ENCODE measurements at places on chromosomes 5 and 9.
A peak's percentile ranks its signal among the peaks of the same experiment; 100 is the strongest.

DNA sequence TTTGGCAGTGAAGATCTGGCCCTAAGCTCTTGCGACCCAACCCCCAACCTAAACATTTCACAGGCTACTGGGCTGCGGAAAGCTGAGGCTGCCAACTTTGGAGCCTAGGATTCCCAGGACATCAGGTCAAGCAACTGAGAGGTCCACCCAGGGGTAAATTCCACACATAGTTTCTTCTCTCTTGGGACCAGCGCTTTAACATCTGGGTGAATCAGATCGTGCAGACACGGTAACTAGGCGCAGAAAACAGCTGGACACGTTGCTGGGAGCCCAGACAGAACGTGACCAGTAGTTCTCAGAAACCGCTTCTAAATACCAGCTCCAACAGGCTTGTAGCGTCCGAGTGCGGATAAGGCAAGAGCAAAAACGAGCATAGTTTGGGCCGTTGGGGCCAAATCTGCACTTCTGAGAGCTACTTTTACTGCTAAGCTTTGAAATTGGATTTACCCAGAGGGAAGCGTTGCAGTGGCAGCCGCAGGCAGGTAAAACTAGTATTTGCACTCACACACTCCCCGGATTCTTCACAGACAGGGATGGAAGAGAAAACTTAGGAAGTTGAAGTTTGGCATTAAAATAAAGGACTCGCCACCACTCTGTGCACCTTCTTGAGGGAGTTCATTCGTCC, 11.8 kb downstream of the ITGA1 start:
- DNase-seq = peak; percentile 68

GRCh38 chr9:37436540-37436939, 14.0 kb downstream of the GRHPR start:
- DNase-seq = no peak

- DNase-seq = no peak
Observed at GRCh38 chr9:87798261-87798833, 72.4 kb downstream of the CTSL start.

- DNase-seq = no peak
Observed at GRCh38 chr9:30178610-30179009, 2205.8 kb upstream of the ACO1 start.

DNA sequence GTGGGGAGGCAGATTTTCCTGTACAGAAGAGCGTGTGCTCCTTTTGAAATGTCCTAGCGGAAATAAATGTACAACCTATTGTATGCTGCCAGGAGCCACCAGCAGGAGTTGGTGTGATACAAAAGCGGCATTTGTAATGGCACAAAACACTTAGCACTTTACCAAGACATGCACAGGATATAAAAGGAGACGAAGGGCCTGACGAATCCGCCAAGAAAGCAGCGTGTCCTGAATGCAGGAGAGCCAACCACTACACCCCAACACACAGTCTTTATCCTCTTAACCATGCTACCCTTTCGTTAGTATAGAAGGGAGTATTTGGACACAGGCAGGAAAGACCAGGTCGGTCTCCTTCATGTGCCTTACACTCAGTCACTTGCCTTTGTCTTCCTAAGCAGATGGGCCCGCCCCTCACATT, 218.1 kb downstream of the TRIM32 start:
- DNase-seq = no peak

DNA sequence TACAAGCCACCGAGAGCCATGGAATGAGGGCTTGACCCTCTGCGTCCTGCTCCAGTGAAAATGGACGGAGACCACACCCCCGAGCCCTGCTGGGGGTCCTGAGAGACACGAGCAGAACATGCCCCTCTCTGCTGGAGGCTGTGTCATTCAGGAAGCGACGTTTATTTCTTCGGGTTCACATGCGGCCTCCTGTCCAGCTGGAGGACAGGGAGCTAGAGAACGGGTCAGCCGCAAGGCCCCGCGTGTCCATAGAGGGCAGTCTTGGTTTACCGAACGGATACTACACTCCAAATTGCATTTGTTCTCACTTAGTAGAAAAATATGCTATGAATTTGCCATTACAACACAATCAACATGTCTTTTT, 36.1 kb downstream of the MRPL36 start:
- peak; percentile 61 for DNase-seq

- no peak for DNase-seq
Observed at GRCh38 chr5:58717303-58718007, 134.6 kb downstream of the RAB3C start.

DNA sequence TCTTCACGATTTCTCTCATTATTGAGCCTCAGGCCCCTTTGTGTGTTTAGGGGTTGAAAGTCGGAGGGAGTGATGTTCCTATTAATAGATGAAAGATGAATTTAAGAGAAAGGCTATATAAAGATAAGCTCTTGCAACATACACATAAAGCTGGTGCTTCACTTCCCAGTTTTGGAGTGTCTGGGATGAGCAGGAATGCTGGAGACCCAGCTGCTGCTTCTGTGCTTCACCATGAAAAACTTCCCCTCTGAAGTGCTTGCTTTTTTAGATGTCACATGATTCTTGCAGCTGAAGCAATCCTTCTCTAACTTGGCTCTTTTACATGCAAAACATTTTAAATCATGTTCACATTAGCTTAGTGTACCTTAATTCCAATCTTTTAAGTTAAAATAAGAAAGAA, 19.7 kb upstream of the SNCAIP start:
- no peak for DNase-seq

GRCh38 chr9:128124873-128125579, 2.5 kb downstream of the PTGES2 start:
- peak; percentile 75 for DNase-seq

DNA sequence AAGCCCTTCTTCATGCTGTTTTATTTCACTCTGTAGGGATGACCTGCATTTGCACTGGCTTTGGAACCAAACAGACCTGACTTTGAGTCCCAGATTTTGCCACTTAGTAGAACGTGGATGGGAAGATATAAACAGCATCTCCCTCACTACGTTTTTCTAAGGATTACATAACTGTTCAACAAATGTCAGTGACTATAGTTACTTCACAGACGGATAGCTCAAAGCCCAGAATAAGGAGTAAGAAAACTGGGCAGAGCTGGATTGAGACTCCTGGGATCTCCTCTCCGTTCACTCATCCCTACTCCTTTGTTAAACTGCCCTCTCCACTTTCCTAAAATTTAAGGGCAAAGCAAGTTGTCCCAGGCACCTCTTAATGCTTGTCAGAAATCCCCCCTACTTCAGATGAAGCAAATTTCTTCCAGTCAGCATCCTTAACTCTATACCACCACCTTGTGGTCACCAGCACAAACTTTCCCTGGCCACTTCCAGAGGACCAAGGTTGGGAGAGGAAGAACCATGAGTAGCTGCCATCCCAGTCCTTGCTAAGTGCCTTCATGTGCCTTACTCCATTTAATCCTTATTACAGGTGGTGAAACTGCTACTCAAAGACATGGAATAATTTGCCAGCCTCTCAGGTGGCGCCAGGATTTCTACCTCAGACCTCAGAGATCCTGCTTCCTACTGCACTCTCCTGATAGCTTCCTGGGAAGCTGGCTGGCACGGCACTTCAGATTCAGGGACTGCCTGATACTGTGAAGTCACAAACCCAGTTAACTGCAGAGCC, 38.4 kb downstream of the EGR1 start:
- DNase-seq = peak; percentile 38

GRCh38 chr9:20981486-20981885, 50.0 kb downstream of the HACD4 start:
- no peak for DNase-seq

- DNase-seq = no peak
Observed at GRCh38 chr9:96062854-96063253, 187.4 kb downstream of the ERCC6L2 start.

- DNase-seq = peak; percentile 27
Observed at GRCh38 chr5:472076-472655, 29.2 kb downstream of the EXOC3 start.

- DNase-seq = no peak
Observed at GRCh38 chr5:61678966-61679365, 346.9 kb downstream of the ZSWIM6 start.

- DNase-seq = no peak
Observed at GRCh38 chr5:86974955-86975354, 292.7 kb upstream of the RASA1 start.

DNA sequence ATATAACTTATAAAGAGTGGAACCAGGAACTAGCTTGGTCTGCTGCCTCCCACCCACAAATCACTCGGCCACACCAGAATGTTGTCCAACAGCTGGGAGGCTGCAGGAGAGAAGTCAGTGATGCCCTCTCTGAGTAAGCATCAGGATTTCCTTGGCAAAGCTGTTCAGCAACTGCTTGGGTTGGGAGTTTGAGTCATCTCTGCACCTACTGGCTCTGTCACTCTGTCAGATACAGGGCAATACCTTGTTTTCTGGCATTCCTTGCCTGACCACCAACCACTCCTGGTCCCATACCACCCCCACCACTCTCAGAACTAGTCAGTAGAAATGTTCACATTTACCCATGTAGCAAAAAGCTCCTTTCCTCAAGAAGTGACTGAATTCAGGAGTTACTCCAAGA, 36.8 kb upstream of the GCNT4 start:
- no peak for DNase-seq

GRCh38 chr5:169097374-169098326, 203.3 kb downstream of the SLIT3 start:
- DNase-seq = peak; percentile 34

- no peak for DNase-seq
Observed at GRCh38 chr5:95917207-95917606, 44.4 kb downstream of the ELL2 start.

- no peak for DNase-seq
Observed at GRCh38 chr5:92017776-92018175, 634.7 kb upstream of the ARRDC3 start.

GRCh38 chr5:64925123-64925522, 156.4 kb downstream of the CWC27 start:
- DNase-seq = no peak

DNA sequence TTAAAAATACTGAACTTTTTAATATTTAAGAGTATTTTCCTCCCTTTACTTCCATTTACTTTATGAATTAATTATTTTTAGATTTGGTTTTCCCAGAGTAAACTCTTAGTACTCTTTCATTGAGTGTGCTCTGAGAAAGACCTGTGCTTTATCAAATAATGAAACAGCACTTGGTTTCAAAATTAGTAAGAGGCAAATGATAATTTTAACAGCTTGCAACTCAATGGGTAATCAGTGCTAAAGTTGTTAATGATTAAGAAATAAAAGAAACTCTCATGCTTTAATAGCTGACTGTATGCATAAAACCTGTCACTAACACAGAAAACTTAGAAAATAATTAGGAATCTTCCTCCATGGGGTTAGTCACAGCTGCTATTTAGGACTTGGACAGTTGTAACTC, 244.4 kb downstream of the RFX3 start:
- DNase-seq = no peak

DNA sequence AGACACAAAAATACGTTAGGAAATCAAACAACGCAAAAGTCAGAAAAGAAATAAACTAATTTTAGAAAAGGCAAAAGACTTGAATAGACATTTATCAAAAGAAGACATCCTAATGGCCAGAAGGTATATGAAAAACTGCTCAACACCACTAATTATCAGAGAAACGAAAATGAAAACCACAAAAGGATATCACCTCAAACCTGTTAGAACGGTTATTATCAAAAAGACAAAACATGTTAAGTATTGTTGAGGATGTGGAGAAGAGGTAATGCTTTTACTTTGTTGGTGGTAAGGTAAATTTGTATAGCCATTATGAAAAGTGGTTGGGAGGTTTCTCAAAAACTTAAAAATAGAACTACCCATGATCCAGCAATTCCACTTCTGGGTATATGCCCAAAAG, 230.0 kb upstream of the RGMB start:
- no peak for DNase-seq

DNA sequence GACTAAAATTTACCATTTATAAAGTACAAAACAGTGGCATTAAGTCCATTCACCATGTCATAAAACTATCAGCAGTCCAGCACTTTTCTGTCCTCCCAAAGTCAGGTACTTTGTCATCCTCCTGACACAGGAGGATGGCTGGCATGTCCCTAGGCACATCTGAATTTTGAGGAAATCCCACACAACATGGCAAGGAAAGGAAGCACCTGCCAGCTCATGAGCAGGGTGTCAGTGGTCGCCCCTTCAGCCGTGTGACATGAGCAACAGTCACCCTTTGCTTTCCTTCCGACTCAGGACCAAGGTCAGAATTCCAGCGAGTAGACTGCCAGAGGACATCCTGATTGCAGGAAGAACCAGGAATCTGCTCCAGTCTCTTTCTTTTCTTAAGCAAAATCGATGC, 77.1 kb downstream of the PPARGC1B start:
- DNase-seq = no peak

DNA sequence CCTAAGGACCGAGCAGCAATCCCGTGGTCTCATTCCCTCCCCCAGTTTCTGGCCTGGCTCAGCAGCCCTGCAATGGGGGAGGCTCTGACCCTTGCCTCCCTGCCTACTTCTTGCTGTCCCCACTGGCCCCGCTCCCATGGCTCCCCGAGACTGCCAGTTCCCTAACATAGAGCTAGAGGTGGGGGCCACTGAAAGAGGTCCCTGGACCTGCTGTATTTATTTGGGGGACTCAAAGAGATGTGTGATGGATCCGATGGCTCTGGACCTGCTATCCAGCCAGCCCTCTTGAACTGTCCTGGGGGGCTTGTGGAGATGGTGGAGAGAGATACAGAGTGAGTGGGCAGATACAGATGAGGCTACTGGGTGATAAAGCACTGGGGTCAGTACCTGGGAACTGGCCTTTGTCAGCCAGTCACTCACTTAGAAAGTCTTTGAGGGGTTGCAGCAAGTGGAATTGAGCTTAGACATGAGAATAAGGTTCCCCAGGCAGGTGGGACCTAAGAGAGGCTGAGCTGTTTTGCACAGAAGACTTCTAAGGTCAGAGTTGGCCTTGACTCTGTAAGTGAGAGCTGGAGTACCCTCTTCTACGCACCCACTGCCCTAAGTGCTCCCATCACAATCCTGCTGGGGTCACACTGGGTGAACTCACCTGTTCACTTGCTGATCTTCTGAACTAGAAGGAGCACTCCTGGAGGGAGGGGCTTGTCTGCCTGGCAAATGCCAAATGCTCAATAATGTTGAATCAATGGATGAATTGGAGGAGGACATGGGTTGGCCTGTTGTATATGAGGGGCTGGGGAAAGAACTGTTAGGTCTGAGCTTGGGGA, 42.9 kb downstream of the CXXC5 start:
- no peak for DNase-seq

DNA sequence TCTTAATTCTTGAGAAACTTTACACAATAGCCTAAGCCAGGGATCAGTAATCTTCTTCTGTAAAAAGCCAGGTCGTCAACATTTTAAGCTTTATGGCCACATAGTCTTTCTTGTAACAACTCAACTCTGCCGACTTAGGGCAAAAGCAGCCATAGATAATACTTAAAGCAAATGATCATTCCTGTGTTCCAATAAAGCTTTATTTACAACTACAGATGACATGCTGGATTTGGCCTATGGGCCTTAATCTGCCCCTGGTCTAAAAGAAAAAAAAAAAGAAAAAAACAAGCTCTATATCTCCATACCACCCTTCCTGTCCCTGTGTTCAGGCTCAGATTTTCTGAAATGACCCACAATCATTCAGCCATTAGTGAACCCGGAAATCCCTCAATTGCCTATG, 220.3 kb downstream of the ENC1 start:
- DNase-seq = no peak

DNA sequence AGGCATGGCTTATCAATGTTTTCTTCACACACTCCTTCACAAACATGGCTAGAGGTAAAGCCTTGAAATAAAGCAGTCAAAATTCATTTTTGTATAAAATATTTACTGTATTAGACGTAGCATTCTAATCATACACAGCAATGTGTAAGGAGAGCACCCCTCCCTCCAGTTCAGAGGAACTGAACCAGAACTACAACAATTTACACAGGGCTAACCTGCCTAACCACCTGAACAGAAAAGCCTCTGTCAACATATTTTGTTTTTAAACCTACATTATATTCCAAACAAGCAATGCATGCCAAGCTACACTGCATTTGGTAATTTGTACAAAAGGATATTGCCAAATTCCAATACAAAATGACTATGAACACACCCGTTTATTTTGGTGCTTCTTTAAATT, 41.6 kb downstream of the MLLT3 start:
- no peak for DNase-seq
